ENCODE measurements at places on chromosomes 6 and 20.

GRCh38 chr20:36861875-36862801 is 13.8 kb upstream of the TLDC2 start:
- DNase-seq, result no peak

DNA sequence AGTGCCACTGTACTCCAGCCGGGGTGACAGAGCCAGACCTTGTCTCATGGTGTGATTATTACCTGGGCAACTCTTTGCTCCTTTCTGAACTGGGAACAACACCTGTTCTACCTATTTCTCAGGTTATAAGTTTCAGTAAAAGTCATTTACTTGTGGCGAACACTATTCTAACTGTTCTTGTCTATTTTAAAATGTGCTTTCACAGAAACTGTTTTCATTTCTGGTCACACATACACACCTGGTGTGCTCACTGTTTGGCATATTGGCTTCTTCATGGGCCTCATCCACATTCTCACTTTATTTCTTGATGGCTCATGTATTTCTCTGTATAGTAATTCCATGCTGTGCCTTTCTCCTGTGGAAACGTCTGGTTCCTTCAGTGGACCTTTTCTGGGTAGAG is 30.5 kb upstream of the XRN2 start:
- DNase-seq, result no peak

GRCh38 chr20:25178563-25179438 is 16.7 kb upstream of the ENTPD6 start:
- DNase-seq, result no peak

DNA sequence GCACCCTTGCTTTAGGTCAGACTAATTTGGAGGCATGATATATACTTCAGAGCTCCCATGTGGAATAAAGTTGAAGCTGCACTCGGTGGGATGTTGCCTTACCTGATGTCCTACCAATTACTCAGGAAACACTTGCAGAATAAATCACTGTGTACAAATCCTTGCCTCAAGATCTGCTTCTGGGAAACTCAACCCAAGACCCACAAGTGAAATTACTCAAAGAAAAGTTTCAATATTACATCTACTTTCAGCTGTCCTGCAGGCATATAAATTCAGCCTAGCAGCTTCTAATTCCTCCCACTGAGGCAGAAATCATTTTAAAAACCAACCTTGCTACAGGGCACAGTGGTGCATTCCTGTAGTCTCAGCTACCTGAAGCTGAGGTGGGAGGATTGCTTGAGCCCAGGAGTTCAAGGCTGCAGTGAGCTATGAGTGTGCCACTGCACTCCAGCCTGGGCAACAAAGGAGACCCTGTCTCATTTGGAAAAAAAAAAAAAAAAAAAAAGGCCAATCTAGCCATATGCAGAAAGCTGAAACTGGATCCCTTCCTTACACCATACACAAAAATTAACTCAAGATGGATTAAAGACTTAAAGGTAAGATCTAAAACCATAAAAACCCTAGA is 20.7 kb upstream of the DCDC2 start:
- no peak for DNase-seq

DNA sequence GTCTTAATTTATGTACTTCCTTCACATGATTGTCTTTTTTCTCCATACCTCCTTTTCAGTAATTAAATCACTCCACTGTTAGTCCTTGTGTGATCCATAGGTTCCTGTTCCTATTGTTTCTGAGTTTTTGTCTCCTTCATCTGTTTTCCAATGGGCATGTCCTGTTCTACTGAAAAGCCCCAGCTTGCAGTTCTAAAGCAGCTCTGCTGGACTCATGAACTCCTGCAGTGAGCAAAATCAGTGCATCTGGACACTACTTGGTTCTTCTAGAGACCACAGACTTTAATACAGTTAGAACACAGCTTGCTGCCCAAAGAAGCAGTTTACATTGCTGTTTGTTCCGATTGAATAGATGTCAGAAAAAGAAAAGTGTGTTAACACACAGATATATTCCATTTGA is 593.3 kb upstream of the HS3ST5 start:
- DNase-seq, result no peak

DNA sequence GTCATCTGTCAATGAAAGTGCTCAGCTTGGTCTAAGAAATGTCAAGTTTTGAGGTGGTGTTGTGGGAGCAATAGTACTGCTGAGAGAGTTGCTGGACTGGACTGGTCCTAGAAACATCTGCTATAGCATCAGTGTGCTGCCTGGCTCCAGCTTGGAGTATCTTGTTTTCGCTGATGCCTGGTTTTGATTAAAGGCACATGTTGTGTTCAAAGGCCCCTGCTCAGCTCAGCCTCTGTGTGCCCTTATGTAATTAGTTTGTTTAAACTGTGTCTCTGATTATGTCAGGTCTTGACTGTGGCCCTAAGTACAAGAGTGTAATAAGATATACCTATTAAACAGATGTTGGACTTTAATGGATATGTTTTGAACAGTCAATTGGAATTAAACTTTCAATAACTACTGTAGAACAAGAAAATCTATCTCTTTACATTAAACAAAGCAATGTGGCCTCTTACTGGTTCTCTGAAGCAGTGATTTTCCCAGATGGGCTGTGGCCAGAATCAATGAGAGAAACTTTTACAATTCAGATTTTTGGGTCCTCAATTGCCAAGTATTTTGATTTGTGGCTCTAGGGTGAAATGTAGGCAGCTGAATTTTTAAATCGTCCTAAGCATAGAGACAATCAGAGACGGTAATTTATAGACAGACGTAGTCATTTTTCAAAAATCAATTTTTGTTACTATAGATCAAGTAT is 668.2 kb downstream of the DHX35 start:
- DNase-seq, result no peak

DNA sequence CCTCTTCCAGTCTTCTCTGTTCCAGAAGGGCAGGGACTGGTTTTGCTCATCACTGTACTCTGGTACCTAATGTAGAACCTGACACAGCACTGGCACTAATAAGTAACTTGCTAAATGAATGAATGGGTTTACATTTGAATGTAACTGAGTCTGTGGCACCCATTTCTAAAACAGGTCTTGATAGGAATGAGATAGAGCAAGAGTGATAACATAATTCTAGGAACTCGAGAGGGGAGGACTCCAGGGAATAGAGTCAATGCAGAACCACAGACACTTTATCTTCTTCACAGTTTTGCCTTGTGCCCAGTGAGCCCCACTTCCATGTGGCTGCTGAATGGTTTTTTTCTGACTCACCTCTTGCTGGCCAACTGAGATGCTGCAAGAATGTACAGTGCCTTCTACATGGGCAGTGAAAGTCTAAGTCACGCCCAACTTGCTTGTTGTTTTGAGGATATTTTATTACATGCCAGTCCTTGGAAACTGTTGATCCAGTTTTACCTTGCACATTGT is 61.1 kb downstream of the TBC1D7 start:
- DNase-seq, result no peak

- no peak for DNase-seq
Measured at GRCh38 chr20:34142121-34142520, 30.1 kb upstream of the EIF2S2 start.

DNA sequence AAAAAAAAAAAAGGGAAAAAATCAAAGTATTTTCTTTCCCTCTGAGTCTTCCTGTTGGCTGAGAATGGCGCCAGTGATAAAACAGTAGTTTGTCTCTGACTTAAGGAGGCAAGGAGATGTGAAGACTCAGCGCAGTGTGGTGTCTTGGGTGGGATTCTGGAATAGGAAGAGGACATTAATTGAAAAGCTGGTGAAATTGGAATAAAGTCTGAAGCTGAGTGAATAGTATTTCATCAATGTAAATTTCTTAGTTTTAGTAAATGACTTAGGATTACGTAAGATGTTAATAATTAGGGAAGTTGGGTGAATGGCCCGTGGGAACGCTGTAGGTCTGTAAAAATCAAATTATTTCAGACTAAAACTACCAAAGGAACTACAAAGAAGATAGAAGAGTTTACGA is 122.8 kb upstream of the ZNF217 start:
- DNase-seq, result no peak

- DNase-seq, result no peak
Measured at GRCh38 chr6:1654054-1654453, 44.3 kb downstream of the FOXC1 start.

DNA sequence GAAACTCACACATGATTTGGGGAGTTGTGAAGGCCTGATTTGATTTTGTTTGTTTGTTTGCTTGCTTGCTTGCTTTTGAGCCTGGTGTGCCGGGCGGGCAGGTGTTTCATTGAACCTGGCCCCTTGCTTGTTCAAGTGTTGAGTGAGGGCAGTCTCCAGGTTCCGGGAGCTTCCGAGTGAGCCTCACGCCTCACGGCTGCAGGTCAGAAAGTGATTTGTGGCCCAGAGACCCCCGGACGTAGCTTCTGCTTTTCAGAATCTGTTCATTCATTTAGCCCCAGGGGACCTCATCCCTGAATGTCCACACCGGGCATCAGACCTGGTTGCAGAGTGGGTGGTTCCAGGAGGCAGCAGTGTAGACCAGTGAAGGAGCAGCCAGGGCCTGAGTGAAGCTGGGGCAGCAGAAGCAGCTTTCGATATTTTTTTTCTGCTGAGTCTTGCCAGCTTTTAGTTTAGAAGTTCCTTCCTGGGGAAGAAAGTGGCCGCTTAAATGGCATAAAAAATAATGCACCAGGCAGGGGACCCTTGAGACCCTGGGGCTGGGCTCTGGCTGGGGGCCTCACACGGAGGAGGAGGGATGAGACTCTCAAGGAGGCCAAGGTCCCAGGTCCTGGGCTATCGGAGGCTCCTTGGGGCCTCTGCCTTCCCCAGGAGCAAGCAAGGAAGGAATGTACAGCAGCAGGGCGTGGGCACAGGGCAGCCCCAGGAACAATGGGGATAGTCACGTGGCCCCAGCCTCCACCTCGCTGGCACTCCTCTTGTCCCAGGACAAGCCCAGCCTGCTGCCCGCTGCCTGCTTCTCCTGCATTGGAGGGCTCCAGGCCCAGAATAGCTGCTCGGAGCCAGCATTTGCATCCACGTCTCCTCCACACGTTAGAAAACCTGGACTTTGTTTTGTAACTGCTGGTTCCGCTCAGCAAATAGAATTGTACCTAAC is 89.2 kb upstream of the BHLHE23 start:
- DNase-seq, result no peak

GRCh38 chr6:121338366-121338765 is 4.1 kb upstream of the TBC1D32 start:
- no peak for DNase-seq

DNA sequence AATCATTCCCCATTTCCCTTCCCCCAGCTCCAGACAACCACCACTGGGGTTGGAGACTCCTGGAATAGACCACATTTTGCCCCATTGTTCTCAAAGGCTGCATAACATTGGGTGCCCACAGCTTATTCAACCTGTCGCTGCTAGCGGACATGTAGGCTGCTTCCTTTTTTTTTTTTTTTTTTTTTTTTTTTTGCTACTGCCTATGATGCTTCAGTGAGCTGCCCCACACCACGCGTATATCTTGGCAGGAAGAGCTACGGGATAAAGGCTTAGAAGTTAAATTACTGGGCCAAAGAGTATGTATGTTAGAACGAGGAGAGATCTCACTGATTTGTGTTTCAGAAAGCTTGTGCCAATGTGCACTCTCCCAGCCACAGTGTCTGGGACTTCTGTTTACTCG is 7.0 kb downstream of the LBP start:
- no peak for DNase-seq

- no peak for DNase-seq
Measured at GRCh38 chr6:126356526-126356925, 16.6 kb downstream of the CENPW start.

- DNase-seq, result no peak
Measured at GRCh38 chr6:37242429-37243052, 15.0 kb upstream of the TBC1D22B start.

GRCh38 chr20:63284981-63285524 is 7.9 kb upstream of the COL20A1 start:
- DNase-seq, result no peak

DNA sequence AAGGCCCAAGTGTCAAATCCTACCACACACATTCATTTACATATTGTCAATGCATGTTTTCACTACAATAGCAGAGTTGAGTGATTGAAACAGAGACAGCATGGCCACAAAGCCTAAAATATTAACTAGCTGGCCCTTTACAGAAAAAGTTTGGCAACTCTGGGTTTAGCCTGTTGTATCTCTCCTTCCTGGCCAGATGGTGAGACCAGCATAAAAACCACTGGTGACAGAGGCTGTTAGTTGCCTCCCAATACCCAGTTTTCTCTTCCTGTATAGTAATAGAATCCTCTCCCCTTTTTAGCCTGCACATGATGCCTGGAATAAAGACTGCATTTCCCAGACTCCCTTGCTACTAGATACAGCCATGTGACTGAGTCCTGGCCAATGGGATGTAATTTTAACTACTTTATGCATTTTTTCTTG is 100.0 kb upstream of the TAB2 start:
- no peak for DNase-seq

- peak; percentile 52 for DNase-seq
Measured at GRCh38 chr6:99393698-99394531, at the start of gene COQ3. Gene COQ3, minus strand, starts transcription at chr6:99394195. Its CDS starts 16 bp downstream, at chr6:99394179.

- DNase-seq, result no peak
Measured at GRCh38 chr6:46010771-46011170, 4.9 kb downstream of the CLIC5 start.

DNA sequence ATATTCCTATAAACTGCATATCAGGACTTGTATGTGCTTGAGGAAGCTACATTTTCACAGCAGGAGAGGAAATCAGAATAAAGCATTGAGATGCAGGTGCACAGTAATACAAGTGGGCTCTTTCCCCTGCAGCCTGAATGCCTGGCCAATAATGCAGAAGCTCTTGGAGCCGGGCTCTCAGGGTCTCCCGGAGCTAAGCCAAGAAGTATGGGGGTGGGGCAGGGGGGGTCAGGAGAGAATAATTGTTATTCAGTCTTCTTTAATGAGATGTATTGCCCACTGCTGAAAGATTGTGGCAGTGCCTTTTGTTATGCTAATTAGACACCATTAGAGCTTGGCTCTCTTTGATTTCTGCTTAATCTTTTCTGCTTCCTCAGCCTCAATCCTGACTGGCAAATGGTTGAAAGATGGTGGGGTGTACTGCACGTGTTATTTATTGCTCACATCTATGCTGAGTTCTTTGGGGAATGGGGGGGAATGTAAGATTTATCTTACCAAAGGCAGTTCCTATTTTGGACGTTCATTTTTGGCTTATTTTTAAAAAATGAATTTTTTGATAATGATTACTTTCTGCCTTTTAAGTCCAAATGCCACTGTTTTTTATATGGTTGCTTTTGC is 407.6 kb upstream of the SOX4 start:
- DNase-seq, result no peak

DNA sequence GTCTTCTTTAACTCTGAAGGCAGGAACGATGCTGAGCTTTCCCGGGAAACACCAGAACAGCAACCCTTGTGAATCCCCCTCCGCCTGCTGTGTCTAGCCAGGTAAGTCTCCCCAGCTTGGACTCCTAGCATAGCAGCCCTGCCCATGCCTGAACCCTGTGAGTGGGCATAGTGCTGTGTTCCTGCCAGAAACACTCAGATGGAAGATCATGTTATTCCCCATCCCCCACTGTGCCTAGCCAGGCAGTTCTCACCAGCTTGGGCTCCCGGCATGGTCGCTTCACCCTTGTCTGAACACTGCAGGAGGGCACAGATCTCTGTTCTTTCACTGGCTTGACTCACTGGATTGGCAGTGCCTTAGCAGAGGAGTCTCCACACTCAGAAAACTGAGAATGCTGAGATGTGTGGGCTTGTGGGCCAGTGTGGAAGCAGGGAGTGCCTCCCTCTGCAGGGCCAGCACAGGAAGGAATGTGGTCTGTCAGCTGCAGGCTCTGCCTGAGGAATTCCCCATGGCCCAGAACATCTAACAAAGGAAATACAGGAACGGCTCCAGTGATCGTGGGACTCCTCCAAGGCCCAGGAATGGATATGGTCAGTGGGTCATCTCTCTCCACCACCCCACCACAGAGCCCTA is 440.1 kb upstream of the ADGRB3 start:
- no peak for DNase-seq

- DNase-seq, result peak; percentile 99
Measured at GRCh38 chr20:18507218-18508191, at the start of gene SEC23B. Gene SEC23B, plus strand, starts transcription at chr20:18507940. Its CDS starts 2,896 bp downstream, at chr20:18510836.

- DNase-seq, result no peak
Measured at GRCh38 chr20:17558154-17558940, 11.5 kb upstream of the DSTN start.

Data from stimulated activated CD8-positive, alpha-beta memory T cell treated with anti-CD3 and anti-CD28 coated beads, Interleukin-15, amount 100 ng/mL, for 48 hours (primary cell).